Bronchial smooth muscle cell (primary cell): ENCODE measurements at places on chromosomes 1 and 21. TPM values are rescaled to one million over a fixed set of nuclear protein-coding genes. Genes with fewer than 3 reads are reported as not detected.

RNU1-2 gene
- total RNA-seq = 2,114 and 10,807 TPM in 2 replicates

PRAMEF18 gene
- not detected in 2 replicates for total RNA-seq

TFF2 gene
- total RNA-seq = not detected in 2 replicates

ARMH1 gene
- total RNA-seq = 2.6 and 3.5 TPM in 2 replicates

OVAAL gene
- total RNA-seq = not detected in 2 replicates

TDRD10 gene
- total RNA-seq = under 0.01 TPM in 1 of 2 replicates, not detected in the other

EFNA3 gene
- total RNA-seq = 0.79 and 1.1 TPM in 2 replicates

ADGRL2 gene
- total RNA-seq = 60.1 and 81.5 TPM in 2 replicates

GLIS1 gene
- total RNA-seq = 0.47 and 0.77 TPM in 2 replicates

MCOLN3 gene
- 0.43 and 6.9 TPM in 2 replicates for total RNA-seq

SPRR5 gene
- total RNA-seq = not detected in 2 replicates

KRTAP11-1 gene
- not detected in 2 replicates for total RNA-seq
